B cell (primary cell): ENCODE measurements at places on chromosomes 7 and 10. TPM values are rescaled to one million over a fixed set of nuclear protein-coding genes. Genes with fewer than 3 reads are reported as not detected.

- H3K36me3 ChIP-seq, result no peaks in the 10 kb centered on the region
- H3K4me3 ChIP-seq, result no peak overlapping the region
- no peak overlapping the region for H3K27ac ChIP-seq
Measured at GRCh38 chr7:17304926-17305325, 6.5 kb downstream of the AHR start.

DNA sequence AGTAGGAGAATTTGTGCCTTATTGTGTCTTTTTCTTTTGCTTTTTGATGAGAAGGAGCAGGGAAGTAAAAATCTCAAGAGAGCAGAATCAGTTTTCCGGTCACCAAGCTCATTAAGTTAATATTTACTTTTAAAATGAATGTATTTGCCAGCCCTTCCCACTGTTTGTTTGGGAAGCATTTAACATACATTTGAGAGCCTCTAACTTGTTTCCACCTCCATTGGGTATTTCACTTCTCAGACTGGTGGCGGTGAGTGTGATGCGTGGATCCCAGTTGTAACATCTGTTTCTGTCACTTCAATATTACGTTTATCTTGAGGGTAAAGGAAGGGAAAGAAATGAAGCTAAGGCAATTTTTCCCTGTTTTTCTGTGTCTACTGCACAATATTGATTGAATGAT lies 22.8 kb downstream of the CDK14 start:
- H3K27me3 ChIP-seq, result no peaks in the 10 kb centered on the region
- no peaks in the 10 kb centered on the region for H3K36me3 ChIP-seq
- no peak for DNase-seq
- H3K27ac ChIP-seq, result no peak overlapping the region

GRCh38 chr10:117537436-117537903 lies 5.1 kb upstream of the EMX2 start:
- peaks cover 8% of the 10 kb centered on the region for H3K4me1 ChIP-seq
- DNase-seq, result no peak
- H3K27me3 ChIP-seq, result peaks cover 35% of the 10 kb centered on the region
- H3K4me3 ChIP-seq, result no peak overlapping the region
- H3K36me3 ChIP-seq, result no peaks in the 10 kb centered on the region

- no peaks in the 10 kb centered on the region for H3K36me3 ChIP-seq
- no peak for DNase-seq
- H3K4me3 ChIP-seq, result no peak overlapping the region
- no peaks in the 10 kb centered on the region for H3K4me1 ChIP-seq
- H3K27ac ChIP-seq, result no peak overlapping the region
Measured at GRCh38 chr10:13206546-13207443, 27.4 kb downstream of the UCMA start.

DNA sequence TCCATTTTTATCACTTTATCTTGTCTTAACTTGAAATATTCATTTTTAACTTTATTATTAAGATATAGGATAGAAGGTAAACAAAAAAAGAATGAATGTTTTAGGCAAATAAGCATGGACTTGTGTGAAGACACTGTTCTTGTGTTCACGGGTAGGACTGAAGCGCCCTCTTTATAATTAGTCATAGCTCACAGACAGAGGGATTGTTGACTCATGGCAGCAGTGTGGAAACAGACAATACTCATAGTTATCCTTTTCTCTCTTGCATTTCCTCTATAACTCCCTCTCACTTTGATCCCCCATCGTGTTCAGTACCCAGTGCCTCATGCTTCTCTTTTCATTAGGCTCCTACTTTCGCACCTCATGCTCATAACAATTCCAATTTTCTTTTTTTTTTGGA lies 731.8 kb downstream of the PHTF2 start:
- H3K4me1 ChIP-seq, result no peaks in the 10 kb centered on the region
- no peaks in the 10 kb centered on the region for H3K36me3 ChIP-seq
- H3K27ac ChIP-seq, result no peak overlapping the region

DNA sequence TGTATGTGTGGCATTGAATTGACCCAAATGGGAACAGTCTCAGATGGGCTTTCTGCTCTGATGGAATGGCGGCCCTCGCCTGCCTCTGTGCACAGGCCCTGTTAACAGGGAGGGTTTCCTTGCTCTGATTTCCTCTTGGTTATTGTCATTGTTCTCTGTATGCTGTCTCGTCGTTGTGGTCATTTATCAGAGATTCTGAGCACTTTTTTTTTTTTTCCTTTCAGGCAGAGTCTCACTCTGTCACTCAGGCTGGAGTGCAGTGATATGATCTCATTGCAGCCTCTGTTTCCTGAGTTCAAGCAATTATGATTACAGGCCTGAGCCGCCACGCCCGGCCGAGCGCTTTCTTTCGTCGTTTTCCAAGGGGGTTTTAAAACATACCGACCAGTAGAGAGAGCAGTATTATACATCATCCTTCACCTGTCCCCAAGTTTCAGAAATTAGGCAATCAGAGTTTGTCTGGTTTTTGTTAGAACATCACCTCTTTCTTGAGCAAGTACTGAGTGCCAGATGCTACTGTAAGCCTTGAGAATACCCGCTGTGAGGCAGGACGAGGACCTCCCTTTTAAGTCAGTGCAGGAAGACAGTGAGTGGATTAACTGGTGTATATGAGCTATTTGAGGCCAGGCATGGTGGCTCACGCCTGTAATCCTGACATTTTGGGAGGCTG lies 6.5 kb downstream of the CHST12 start:
- peaks cover 34% of the 10 kb centered on the region for H3K4me1 ChIP-seq
- H3K27me3 ChIP-seq, result no peaks in the 10 kb centered on the region
- H3K36me3 ChIP-seq, result no peaks in the 10 kb centered on the region
- no peak overlapping the region for H3K4me3 ChIP-seq
- DNase-seq, result no peak
- peak overlapping the region; percentile 18 for H3K27ac ChIP-seq

GRCh38 chr7:121058975-121059374 lies 70.5 kb downstream of the CPED1 start:
- H3K36me3 ChIP-seq, result no peaks in the 10 kb centered on the region
- no peak overlapping the region for H3K4me3 ChIP-seq
- no peaks in the 10 kb centered on the region for H3K4me1 ChIP-seq
- H3K27me3 ChIP-seq, result no peaks in the 10 kb centered on the region

GRCh38 chr10:12418725-12419261 lies 69.4 kb downstream of the CAMK1D start:
- no peaks in the 10 kb centered on the region for H3K27me3 ChIP-seq
- H3K4me3 ChIP-seq, result no peak overlapping the region
- H3K4me1 ChIP-seq, result peaks cover 19% of the 10 kb centered on the region
- no peak overlapping the region for H3K27ac ChIP-seq
- no peaks in the 10 kb centered on the region for H3K36me3 ChIP-seq

- H3K27me3 ChIP-seq, result no peaks in the 10 kb centered on the region
- H3K4me1 ChIP-seq, result no peaks in the 10 kb centered on the region
- H3K4me3 ChIP-seq, result no peak overlapping the region
Measured at GRCh38 chr7:131302876-131303707, 24.6 kb upstream of the MKLN1 start.

DNA sequence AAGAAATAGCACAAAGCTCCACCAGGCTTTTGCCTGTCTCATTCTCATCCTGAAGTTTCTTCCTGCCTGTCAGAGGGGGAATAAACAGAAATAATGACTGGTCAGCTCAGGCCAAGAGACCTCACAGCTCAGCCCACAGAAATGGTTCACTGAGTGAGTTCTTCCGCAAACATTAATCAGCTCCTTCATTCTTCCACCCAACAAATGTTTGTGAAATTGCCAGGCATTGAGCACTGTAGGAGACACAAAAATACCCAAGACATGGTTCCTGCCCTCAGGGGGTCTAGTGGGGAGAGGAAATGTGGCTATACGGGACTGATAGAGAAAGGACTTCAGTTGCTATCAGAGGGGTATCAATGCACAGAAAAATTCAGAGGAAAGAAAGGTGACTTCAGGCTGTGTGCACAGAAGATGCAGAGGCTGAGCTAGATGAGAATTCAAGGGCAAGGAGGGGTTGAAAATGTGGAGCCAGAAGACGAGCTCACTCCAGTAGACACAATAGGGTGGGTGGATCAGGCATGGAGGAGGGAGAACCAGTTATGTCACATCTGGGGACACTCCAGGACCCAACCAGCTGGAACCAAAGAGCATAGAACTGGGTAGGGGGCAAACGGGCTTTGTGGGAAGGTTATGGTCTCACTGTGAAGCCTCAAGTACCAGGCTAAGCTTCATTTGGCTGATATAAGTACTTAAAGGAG lies 20.9 kb downstream of the MYOF start:
- H3K4me1 ChIP-seq, result peaks cover 17% of the 10 kb centered on the region
- no peaks in the 10 kb centered on the region for H3K27me3 ChIP-seq
- no peaks in the 10 kb centered on the region for H3K36me3 ChIP-seq
- H3K27ac ChIP-seq, result no peak overlapping the region
- DNase-seq, result no peak

- no peaks in the 10 kb centered on the region for H3K27me3 ChIP-seq
- no peak overlapping the region for H3K27ac ChIP-seq
- no peaks in the 10 kb centered on the region for H3K4me1 ChIP-seq
- no peak overlapping the region for H3K4me3 ChIP-seq
Measured at GRCh38 chr7:81924494-81924893, 154.6 kb upstream of the HGF start.

DNA sequence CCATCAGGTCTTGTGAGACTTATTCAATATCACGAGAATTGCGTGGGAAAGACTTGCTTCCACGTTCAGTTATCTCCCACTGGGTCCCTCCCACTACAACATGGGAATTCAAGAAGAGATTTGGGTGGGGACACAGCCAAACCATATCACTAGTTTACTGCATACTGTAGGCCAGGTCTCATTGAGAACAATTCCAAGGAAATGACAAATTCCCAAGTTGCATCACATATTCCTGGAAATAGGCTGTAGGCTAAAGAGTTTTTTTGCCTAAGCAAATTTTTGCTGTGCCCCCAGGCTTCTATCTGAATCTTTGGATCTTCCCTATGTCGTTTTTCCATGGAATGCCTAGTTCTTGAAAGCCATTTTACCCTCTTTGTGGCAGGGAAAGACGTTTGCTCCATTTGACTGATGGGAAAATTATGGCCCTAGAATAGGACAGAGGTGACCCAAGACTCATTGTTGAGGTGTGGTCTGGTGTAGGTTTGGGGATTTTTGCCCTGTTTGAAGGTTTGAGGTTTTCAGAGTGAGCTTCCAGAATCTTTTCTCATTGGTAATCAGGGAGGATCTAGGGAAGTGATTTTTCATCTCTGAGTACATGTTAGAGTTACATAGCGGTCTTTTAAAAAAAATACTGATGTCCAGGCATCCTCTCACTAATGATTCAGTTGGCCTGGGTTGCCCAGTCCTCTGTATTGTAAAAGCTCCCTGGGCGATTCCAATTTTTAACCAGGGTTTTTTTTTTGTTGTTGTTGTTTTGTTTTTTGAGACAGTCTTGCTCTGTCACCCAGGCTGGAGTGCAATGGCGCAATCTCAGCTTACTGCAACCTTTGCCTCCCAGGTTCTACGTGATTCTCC lies 44.4 kb downstream of the TACR2 start:
- H3K36me3 ChIP-seq, result peaks cover 8% of the 10 kb centered on the region
- H3K4me3 ChIP-seq, result no peak overlapping the region

GRCh38 chr10:61318429-61318828 lies 134.8 kb downstream of the TMEM26 start:
- no peaks in the 10 kb centered on the region for H3K27me3 ChIP-seq
- peaks cover 4% of the 10 kb centered on the region for H3K4me1 ChIP-seq
- H3K36me3 ChIP-seq, result no peaks in the 10 kb centered on the region
- H3K27ac ChIP-seq, result no peak overlapping the region
- DNase-seq, result no peak

DNA sequence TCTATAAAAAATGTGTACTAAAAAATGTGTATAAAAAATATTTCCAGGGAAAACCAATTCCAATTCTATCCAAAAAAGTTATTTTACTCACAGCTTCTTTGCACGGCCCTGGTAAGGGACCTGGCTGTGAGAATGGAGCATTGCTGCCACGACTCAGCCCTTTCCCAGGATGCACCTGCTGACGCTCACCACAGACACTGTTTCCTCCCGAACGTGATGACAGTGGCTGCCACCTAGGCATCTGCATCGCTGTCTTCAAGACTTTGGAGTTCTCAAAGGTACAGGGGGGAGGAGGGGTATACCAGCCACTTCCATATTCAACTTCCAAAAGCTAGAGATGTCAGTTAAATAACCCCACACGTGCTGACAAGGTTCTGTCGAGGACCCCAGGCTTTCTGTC lies 23.9 kb upstream of the PTPRN2 start:
- H3K27ac ChIP-seq, result no peak overlapping the region
- no peak overlapping the region for H3K4me3 ChIP-seq
- peaks cover 9% of the 10 kb centered on the region for H3K4me1 ChIP-seq

DNA sequence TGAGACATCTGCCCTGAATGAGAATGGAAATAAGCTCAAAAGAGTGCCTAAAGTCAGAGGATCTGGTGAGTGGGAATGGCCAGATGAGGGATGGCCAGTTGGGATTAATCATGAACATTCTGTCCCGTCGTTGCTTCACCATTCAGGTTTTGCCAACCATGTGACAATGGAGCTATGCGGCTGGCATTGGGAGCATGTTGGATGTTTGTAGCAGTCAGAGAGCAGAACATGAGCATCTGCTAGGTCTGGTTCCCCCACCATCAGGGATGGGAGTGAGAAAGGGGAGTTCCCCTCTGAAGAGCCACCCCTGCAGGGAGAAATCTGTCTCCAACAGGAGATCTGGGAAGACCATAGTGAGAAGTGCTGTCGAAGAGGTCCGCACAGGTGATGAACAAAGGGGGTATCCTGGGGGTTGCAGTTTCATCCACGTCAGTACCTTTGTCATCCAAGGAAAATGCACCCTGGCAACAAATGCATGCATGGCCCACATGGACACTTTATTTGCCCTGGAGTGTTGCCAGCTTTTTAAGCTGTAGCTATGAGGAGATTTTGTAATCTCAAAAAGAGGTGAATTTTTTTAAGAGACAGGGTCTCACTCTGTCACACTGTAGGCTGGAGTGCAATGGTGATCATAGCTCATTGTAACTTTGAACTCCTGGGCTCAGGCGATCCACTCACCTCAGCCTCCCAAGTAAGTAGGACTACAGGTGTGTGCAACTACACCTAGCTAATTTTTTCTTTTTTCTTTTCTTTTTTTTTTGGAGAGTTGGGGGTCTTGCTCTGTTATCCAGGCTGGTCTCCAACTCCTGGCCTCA lies 190.2 kb downstream of the CAMK1D start:
- H3K27me3 ChIP-seq, result no peaks in the 10 kb centered on the region
- H3K36me3 ChIP-seq, result no peaks in the 10 kb centered on the region
- no peak for DNase-seq

- H3K4me3 ChIP-seq, result no peak overlapping the region
- no peak overlapping the region for H3K27ac ChIP-seq
- H3K27me3 ChIP-seq, result peaks cover under 1% of the 10 kb centered on the region
- peaks cover 29% of the 10 kb centered on the region for H3K4me1 ChIP-seq
- DNase-seq, result peak; percentile 37
Measured at GRCh38 chr10:102402512-102402896, 7.0 kb downstream of the NFKB2 start.

LMOD2 gene
- total RNA-seq, result not detected in 2 replicates

PTF1A gene
- not detected in 2 replicates for total RNA-seq

EIF4H gene
- 180 and 199 TPM in 2 replicates for total RNA-seq

CRPPA gene
- 0.87 and 1.2 TPM in 2 replicates for total RNA-seq

RBP3 gene
- total RNA-seq, result not detected in 2 replicates

EGFR gene
- total RNA-seq, result not detected in 2 replicates

ANKRD22 gene
- not detected in 2 replicates for total RNA-seq

ZNF503 gene
- total RNA-seq, result not detected in 2 replicates

LRRTM3 gene
- not detected in 2 replicates for total RNA-seq
